ENCODE measurements at places on chromosomes 1 and 21. TPM values are rescaled to one million over a fixed set of nuclear protein-coding genes. Genes with fewer than 3 reads are reported as not detected.

DNA sequence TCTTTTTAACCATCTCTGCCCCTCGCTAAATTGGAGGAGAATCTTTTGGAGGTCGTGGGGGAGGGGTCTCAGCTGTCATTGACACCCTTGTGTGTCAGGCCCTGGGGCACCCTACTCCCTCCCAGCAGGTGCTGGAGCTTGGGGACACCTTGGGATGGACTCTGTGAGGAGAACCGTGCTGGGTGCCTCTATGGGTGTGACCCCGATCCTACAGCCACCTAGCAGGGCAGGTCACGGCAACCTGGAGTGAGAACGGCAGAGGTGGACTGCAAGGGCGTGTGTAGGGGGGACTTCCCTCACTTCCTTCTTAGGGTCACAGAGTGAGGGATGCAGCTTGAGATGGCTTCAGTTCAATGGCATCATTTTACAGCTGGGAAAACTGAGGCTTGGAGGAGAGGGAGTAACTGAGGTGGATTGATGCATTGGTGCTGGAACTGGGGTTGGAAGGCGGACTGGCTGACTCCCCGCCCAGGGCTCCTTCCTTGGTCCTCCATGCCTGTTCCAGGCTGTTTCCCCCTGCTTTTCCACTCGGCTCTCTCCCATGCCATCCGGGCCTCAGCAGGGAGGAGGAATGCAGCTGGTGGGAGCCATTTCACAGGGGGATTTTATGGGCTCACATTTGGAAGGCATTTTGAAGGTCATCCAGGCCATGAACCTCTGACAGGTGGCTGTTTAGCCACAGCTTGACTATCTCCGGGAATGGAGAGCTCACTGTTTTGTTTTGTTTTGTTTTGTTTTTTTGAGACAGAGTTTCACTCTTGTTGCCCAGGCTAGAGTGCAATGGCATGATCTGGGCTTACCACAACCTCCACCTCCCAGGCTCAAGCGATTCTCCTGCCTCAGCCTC is 18.8 kb upstream of the ARHGEF10L start:
- H3K4me1 ChIP-seq = no peaks in the 10 kb centered on the region
- H3K27me3 ChIP-seq = no peaks in the 10 kb centered on the region
- no peaks in the 10 kb centered on the region for H3K36me3 ChIP-seq
- H3K27ac ChIP-seq = no peak overlapping the region
- H3K4me3 ChIP-seq = no peak overlapping the region
- no peak for DNase-seq

DNA sequence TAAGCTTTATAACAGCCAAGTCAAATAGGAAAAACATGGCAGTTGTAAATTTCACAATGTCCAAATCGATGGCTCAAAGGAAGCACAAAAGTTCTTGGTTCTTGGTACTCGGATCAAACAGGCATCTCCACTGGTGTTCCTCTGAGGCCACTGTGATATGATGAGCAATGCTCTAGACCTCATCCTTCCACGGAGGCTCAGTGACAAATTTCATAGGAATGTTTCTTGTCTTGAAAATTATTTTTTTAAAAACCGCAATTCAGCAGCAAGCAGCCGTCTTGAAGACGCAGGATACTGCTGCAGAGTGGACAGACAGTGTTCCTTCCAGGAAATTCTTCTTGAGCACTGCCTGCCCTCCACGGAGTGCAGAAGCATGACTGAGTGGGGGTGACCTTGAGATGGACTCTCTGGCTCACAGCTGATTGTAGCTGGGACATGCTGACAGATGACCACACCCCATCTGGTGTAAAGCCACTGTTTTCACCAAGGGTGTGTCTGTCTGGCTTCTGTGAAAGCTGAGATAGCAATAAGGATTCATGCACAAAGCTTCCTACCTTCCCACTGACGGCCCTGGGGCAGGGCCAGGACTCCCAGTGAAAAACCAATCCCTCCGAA is 61.9 kb downstream of the TIAM1 start:
- no peaks in the 10 kb centered on the region for H3K4me1 ChIP-seq
- no peak for DNase-seq
- no peak overlapping the region for H3K4me3 ChIP-seq
- H3K36me3 ChIP-seq = no peaks in the 10 kb centered on the region
- no peaks in the 10 kb centered on the region for H3K27me3 ChIP-seq

- peaks cover 29% of the 10 kb centered on the region for H3K36me3 ChIP-seq
- H3K4me1 ChIP-seq = no peaks in the 10 kb centered on the region
- no peaks in the 10 kb centered on the region for H3K27me3 ChIP-seq
- no peak overlapping the region for H3K4me3 ChIP-seq
Observed at GRCh38 chr21:29064850-29065481, 8.5 kb downstream of the CCT8 start.

DNA sequence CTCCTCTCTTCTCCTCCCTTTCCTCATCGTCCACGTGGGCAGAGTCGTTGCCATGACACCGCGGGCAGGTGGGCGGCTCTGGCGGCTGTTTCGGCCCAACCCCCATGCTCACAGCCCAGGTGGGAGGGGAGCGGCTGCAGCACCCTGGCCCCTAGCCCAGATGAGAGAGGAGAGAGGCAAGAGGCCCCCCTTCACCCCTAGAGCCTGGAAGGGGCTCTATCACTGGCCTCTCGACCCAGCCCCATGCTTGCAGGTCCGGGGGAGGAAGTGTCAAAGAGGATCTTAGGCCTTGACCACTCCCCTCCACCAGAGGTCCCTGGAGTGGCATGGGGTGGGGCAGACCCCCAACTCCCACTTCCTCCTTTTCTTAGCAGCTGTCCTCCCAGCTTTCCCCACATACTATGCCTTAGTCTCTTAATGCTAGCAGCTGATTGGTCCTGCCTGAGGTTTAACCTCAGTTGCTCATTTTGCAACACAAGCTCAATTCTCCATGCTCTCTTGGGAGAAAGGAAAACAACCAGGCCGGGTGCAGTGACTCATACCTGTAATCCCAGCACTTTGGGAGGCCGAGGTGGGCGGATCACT is 10.4 kb downstream of the DLGAP3 start:
- DNase-seq = no peak
- H3K27ac ChIP-seq = no peak overlapping the region
- peaks cover 28% of the 10 kb centered on the region for H3K27me3 ChIP-seq

- DNase-seq = no peak
- H3K27ac ChIP-seq = peak overlapping the region; percentile 70
- H3K27me3 ChIP-seq = no peaks in the 10 kb centered on the region
- H3K4me3 ChIP-seq = no peak overlapping the region
Observed at GRCh38 chr1:59520827-59521418, 224.0 kb downstream of the FGGY start.

DNA sequence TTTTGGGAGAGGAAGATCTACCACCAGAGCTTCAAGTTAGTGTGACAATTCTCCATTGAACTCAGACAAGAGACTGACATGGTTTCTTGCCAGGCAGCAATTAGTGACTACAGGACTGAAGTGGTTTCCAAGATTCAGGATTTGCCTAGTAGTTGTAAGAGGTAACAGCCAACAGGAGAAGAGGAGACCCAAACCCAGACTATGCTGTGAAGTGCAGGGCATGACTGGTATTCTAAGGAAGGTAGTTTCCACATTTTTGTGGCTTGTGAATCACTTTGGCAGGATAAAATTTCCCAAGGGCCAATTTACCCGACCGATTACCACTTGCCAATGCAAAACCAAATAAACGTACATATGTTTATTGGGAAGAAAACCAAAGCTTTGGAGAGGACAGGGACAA is 14.7 kb upstream of the RAP1A start:
- peak overlapping the region; percentile 57 for H3K27ac ChIP-seq
- no peak overlapping the region for H3K4me3 ChIP-seq
- H3K27me3 ChIP-seq = no peaks in the 10 kb centered on the region
- no peaks in the 10 kb centered on the region for H3K4me1 ChIP-seq

- no peaks in the 10 kb centered on the region for H3K27me3 ChIP-seq
- no peak overlapping the region for H3K4me3 ChIP-seq
- H3K4me1 ChIP-seq = no peaks in the 10 kb centered on the region
- no peaks in the 10 kb centered on the region for H3K36me3 ChIP-seq
- no peak for DNase-seq
Observed at GRCh38 chr1:223289621-223290020, 74.4 kb downstream of the SUSD4 start.

DNA sequence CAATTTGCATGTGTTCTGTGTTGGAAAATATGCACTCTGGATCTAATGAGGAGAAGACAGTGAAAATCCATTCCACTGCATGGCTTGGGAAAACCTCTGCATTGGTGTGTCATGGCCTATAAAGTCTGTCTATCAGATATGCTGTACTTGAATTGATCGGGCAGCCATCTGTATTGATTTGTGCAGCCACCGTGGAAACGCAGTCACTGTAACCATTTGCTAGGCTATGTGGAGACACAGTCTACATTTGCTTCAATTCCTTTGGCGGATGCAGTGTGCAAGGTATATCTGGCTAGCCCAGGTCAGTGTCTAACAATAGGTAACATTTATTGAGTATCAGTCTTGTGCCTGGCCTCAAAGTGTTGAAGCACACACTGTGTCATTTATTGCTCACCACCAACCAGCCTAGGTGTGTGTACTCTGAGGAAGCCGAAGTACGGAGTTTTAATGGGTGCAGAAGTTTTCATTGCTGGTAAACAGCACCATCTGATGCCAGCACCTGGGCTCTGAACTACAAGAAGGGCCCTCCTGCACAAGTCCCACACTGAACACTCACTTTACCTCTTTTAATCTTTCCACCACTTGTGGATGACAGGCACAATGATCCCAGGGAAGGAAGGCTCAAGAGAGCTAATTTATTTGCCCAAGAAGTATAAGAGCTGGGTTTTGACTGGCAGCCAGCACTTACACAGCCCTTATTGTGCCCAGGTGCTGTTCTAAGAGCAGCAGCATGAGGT is 83.4 kb downstream of the DAB1 start:
- H3K36me3 ChIP-seq = no peaks in the 10 kb centered on the region
- H3K27ac ChIP-seq = no peak overlapping the region
- no peak for DNase-seq
- no peaks in the 10 kb centered on the region for H3K27me3 ChIP-seq
- H3K4me3 ChIP-seq = no peak overlapping the region

- no peaks in the 10 kb centered on the region for H3K36me3 ChIP-seq
- no peaks in the 10 kb centered on the region for H3K4me1 ChIP-seq
- no peak for DNase-seq
- H3K27ac ChIP-seq = no peak overlapping the region
- H3K27me3 ChIP-seq = no peaks in the 10 kb centered on the region
Observed at GRCh38 chr1:207946756-207947155, 35.8 kb upstream of the CD34 start.

- H3K27me3 ChIP-seq = no peaks in the 10 kb centered on the region
- H3K4me1 ChIP-seq = no peaks in the 10 kb centered on the region
- H3K4me3 ChIP-seq = no peak overlapping the region
- DNase-seq = no peak
Observed at GRCh38 chr21:32190493-32191144, 88.2 kb downstream of the MIS18A start.

DNA sequence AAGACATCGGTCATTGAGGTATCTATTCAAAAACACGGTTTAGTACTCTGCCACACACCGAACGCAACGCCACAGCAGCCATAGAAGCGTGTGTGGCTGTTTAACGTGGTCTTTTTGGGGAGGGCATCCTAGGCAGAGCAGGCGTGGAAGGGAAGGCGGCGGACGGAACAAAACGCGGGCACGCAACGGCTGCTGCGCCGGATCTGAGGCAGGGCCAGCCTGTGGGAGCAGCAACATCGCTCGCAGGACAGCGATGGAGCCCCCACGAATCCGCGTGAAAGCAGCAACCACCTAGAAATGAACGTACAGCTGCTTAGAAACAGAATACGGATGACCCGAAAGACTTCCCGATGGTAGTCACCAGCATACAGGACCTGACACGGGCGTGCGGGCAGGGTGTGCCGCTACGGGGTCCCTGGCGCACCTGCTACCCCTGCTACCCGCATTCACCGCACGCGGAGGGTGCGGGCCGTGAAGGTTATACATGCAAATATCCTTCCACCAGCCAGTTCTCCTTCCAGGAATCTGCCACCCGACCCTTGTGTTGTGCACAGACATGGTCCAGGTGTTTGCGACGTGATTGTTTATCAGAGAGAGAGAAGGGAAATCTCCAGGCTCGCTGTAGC is 114.4 kb upstream of the COL6A1 start:
- H3K4me3 ChIP-seq = no peak overlapping the region
- H3K4me1 ChIP-seq = no peaks in the 10 kb centered on the region
- H3K36me3 ChIP-seq = peaks cover 5% of the 10 kb centered on the region

DNA sequence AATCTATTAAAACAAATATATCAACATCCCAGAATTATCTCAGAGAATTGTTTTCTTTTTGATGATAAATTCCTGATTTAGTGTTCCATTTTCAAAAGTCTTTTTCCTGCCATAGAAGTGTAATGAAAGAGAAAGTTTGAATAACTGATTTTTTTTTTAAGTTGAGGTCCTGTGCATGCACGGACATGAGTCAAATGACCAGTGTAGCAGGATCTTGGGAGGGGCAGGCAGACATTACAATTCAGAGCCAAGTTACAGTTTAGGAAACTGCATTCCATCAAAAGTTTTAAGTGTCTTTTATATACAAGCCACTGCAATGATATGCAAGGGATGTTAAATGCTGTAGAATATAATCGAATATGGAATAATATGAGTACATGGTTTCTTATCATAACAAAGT is 227.5 kb downstream of the HMCN1 start:
- no peaks in the 10 kb centered on the region for H3K36me3 ChIP-seq
- H3K4me3 ChIP-seq = no peak overlapping the region
- DNase-seq = no peak

DNA sequence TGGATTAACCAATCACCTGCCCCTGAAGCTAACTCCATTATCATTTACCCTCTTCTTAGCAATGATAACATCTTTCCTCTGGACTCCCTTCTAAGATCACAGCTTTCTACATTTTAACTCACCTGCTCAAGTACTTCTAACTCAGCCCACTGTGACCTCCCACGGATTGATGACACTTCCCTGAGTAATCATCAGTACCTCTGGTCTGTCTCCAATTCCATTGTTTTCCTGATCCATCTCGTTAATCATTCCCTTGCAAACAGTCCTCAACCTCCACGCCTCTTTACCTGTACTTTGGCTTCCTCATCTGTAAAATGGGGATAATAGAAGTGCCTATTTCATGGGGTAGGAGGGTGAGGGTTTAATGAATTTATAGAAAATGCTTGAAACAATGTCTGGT is 195.3 kb upstream of the APP start:
- no peaks in the 10 kb centered on the region for H3K4me1 ChIP-seq
- no peaks in the 10 kb centered on the region for H3K27me3 ChIP-seq
- H3K27ac ChIP-seq = no peak overlapping the region
- no peaks in the 10 kb centered on the region for H3K36me3 ChIP-seq

GRCh38 chr1:184197831-184198230 is 146.3 kb downstream of the TSEN15 start:
- no peak overlapping the region for H3K4me3 ChIP-seq
- DNase-seq = no peak
- no peaks in the 10 kb centered on the region for H3K36me3 ChIP-seq
- no peaks in the 10 kb centered on the region for H3K27me3 ChIP-seq
- H3K27ac ChIP-seq = no peak overlapping the region

The HLCS gene
- total RNA-seq = 17.8 TPM

The LRIF1 gene
- 6.6 TPM for total RNA-seq

The SPRR2G gene
- total RNA-seq = not detected

The FALEC gene
- total RNA-seq = not detected

The GREM2 gene
- 0.39 TPM for total RNA-seq

The GNB1 gene
- total RNA-seq = 161 TPM

The WNT3A gene
- not detected for total RNA-seq

Data from tibial nerve (tissue), 4 donors.